NCI-H510A (cell line): ENCODE measurements at places on chromosomes 2 and 18.

DNA sequence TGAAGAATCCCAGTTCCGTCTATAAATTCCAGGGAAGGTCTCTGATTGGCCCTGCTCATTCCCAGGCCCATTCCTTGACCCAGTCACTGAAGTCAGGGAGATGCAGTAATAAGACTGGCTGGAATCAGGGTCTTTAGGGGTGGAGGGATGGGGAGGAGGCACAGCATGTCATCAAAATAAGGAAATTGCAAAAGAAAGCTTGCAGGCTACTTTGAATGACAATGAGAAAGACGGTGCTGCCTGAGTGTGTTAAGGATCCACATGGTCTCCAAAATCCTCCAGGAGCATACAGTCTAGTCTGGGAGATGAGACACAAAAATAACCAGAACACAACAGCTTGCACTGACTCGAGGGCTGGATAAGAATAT is 2.0 kb upstream of the DES start:
- DNase-seq, result no peak

DNA sequence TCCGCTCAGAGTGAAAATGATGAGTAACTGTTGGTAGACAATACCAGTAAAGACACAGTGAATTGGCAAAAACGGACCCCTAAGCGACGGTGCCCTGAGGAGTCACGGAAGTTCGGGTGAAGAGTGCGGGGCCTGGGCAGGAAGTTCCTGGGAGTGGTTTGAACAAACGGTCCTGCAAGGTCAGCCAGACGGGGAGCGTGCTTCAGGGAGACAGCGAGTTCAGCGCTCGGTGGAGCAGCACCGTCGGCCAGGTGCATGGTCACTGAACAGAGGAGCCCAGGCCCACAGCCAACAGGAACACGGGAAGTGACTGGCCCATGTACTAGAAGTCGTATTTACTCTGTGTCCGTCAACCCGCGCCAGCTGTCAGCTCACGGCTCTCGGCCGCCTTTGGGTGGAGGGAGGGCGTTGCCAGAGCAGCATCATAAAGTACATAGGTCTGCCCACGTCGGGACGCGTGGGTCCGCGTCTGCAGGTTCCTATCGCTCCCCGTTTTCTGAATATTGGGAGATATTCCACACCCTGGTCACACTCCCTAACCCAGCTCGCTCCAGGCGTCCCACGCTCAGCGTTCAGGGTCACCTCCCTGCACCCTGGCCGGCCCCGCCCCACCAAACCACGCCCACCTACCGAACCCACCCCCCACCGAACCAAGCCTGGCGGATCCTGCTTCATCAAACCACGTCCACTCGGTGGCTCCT is 75.6 kb upstream of the UXS1 start:
- peak; percentile 62 for DNase-seq

DNA sequence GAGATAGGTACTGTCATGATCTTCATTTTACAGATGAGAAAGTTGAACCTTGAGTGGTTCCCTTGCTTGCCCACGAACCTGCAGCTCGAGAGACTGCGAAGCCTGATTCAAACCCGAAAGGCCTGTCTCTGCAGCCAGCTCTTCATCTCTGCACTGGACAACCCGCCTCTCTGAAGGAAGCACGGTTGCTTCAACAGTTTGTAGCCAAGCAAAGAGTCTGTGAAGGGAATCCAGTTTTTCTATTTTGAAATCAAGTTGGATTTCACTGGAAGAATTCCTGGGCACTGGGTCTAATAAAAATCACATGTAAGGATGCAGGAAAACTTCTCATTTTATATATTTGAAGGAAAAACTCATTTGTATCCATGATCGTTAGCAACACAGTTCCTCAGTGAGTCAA is 21.3 kb upstream of the ICOS start:
- DNase-seq, result no peak

- DNase-seq, result no peak
Observed at GRCh38 chr18:55786651-55787272, 198.8 kb upstream of the TCF4 start.

GRCh38 chr2:222176890-222177289 is 121.9 kb downstream of the PAX3 start:
- no peak for DNase-seq

GRCh38 chr18:75223687-75224347 is 13.2 kb downstream of the TSHZ1 start:
- peak; percentile 18 for DNase-seq

DNA sequence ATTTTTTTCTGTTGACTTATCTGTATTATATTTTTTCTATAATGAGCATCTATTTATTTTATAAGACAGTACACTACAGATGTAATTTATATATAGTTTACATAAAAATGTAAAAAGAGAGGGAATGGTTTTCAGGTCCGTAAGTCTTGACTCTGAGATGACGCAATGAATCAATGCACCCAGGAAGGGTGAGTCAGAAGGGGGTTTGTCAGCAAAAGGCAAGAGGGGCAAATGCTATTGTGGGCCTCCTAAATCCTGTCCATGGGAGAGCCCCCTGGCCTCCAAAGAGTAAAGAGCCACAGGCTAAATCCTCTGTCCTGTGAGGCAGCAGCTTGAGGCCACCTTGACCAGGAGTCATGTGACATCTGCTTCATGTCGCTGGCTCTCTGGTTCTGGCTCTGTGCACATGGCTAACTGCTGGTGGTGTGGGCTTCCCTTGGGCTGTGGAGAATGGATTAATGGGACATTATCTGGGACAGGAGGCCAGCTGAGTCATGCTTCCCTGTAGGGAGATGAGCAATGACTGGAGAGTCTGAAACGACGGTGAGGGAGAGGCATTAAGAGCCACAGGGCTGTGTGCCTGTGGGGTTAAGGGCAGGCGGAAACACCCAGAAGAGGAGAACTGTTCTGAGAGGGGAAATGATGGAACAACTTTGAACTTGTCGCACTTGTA is 22.8 kb upstream of the ASB18 start:
- DNase-seq, result no peak
